ENCODE measurements at places on chromosomes 5 and 9. TPM values are rescaled to one million over a fixed set of nuclear protein-coding genes. Genes with fewer than 3 reads are reported as not detected.

IL3 gene
- not detected for total RNA-seq

CDC20B gene
- total RNA-seq: not detected

C6 gene
- 3.6 TPM for total RNA-seq

PSD2 gene
- total RNA-seq: 0.15 TPM

TAF11L4 gene
- total RNA-seq: not detected

FOXI1 gene
- 0.46 TPM for total RNA-seq

PCDHA1 gene
- not detected for total RNA-seq
